ENCODE measurements at places on chromosomes 4 and X.

DNA sequence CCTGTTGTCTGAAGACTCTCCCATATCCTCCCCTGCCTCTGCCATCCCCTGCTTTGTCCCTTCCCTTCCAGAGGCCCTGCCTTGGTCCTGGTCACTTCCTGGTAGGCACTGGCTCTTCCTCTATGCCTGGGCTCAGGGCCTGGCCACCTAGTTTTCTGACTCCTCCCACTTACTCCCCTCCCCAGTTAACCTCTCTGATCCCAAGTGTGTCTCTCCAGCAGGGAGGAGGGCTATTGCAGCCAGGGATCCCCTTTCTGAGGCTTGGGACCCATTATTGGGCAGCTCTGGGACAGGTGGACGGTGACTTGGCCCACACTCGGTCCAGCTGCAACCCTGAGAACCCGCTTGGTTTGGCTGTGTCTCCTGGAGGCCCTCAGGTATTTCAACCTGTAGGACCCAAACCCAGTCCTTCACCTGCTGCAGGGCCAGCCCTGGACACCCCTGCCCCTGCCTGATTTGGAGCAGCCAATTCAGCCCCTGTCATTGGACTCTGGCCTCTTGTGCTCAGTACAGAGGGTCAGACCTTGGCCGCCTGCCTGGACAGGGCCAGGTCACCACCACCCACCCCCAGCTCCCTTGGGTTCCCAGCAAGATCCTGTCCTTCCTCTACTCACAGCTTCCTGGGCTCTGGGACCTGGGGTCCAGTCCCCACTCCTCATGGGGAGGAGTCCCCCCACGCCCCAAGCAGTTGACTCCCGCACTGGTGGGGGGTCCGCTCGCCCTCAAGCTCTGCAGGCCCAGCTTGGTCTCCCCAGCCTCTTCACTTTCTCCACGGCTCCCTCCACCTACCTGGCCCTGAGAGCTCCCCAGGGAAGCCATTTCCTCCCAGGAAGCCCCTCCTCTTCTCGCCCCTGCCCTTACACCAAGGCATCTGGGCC is 1.1 kb upstream of the SH3BP2 start:
- no peak for DNase-seq

GRCh38 chr4:145481164-145481941 is at the start of gene SMAD1:
Gene SMAD1 (plus strand): TSS chr4:145481853. CDS start chr4:145514614, 32,761 bp downstream.
- no peak for DNase-seq

- no peak for DNase-seq
These were observed 166.9 kb upstream of the KLF3 start for GRCh38 chr4:38497121-38497520.

GRCh38 chrX:19555236-19555635 is 39.9 kb upstream of the MAP3K15 start:
- DNase-seq, result no peak

GRCh38 chr4:85067342-85067741 is 100.9 kb upstream of the WDFY3 start:
- DNase-seq, result no peak

GRCh38 chr4:49063670-49064069 is 77.6 kb downstream of the CWH43 start:
- no peak for DNase-seq

- DNase-seq, result no peak
These were observed 230.5 kb downstream of the MGST2 start for GRCh38 chr4:139896091-139896604.

- no peak for DNase-seq
These were observed 43.2 kb downstream of the QDPR start for GRCh38 chr4:17468619-17469221.

DNA sequence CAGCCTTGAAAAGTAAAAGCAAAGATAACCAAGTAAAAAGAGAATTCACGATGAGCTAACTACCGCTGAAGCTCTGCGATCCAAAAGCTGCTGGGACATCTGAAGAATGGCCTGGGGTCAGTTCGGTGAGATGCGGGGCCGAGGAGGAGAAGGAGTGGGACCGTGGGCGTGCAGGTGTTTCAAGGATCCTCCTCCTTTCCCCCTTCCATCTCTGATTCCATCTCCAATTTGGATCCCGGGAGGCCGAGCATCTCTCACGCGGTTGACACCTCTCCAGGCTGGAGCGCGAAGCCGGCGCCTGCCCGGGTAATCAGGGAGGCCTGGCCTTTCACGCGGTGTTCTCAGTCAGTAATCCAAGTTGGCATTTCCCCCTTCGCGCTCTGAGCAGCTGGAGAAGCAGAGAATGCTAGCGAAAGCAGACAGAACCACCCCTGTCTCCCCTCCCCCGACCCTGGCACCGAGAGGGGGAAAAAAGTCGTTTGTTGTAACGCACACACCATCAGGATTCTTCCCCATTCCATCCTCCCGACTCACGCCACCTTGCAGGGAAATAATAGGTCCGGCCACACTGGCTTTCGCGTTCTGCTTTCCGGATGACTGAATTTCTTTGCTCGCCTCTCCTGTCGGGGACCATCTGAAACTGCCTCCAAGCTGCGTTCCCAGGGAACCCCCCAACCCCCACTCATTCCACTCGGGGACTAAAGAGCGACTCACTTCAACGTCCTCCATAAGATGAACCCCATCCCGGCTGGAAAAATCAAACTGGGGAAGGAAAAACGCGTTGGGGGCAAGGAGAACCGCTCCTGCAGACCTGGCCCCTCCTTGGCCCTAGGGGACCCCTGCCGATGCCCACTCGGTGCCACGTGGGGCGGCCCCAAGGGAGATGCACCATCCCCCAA is 6.5 kb downstream of the NEUROG2 start:
- DNase-seq, result no peak

GRCh38 chr4:8099981-8100464 is 58.6 kb downstream of the ABLIM2 start:
- DNase-seq, result no peak

DNA sequence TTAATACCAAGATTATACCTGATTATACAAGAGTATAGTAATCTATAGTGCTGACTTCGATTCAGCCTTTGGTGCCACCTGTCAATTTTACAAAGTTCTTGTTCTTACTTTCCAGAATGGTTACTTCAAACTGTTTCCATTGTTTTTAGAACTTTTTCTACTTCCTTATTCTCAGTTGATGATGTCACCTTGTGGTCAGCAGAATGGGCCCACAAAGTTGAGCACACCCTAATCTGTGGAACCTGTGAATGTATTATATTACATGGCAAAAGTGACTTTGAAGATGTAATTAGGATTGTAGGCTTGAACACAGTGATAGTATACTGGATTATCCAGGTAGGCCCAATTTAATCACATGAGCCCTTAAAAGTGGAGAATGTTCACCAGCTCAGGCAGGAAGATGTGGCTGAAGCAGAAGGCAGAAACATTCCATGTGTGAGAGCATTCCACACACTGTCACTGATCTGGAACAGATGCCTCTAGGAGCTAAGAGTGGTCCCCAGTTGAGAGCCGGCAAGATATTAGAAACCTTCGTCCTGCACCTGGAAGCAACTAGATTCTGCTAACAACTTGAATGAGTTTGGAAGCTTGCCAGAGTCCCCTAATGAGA is 6.3 kb upstream of the SGMS2 start:
- no peak for DNase-seq

DNA sequence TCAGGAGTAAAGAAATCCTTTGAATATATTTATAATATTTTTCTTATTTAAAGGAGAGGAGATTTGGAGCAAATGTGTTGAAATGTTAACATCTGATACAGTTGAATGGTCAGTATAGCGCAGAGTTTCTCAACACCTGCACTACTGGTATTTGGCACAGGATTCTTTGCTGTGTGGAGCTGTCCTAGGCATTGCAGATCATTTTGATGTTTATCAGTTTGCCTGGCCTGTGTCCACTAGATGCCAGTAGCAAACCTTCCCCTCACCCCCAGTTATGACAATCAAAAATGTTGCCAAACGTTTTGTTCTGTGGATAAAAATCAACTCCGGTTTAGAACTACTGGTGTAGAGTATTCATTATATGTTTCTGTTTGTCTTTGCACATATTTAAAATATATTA is 765.3 kb upstream of the SLIT2 start:
- no peak for DNase-seq

DNA sequence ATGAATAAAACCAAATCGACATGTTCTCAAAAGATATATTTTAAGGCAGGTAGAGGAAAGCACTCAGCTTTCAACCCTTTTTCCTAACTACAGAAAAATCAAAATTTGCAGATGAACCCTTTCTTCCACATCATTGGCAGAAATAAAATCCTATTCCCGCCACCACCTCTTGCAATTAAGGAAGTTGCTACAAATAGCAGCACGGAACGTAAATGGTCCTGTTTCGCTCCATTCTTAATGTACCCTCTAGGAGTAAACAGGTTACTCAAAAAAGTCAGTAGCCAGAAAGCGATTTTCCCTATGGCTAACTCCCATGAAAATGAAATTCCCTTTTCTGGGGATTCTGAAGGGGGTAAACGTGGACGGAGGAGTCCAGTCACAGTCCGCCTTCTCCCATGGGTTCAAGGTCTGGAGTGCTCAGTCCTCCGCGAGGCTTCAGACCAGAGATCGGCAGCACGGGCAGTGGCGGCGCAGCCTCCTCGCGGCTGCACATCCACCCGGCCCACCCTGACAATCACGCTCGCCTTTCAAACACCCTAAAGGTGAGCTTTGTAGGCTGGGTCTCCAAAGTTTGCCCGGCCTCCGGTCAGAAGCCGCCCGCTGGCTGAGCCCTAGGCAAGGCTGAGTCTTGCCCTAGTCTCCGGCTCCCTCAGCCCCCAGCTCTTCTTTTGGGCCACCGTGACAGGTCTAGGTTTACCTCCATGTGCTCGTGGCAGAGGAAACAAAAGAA is 1.8 kb downstream of the ATP11C start:
- DNase-seq, result no peak

DNA sequence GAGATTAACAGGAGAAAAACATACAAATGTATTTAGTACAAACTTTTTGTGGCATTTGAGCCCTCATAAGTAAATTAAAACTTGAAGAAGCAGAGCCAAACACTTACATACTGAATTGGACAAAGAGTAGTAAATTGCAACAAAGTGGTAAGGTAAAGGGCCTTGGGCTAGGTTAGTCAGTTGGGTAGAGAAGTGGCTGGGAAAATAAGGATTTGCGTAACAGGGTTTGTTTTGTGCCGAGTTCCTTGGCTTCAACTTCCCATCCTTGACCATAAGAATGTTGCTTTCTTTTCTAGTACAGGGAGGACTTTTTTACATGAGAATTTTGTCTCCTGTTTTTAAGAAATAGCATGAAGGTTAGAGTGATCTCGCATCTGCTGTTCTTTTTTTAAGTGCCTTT is 33.3 kb upstream of the DSPP start:
- DNase-seq, result no peak

DNA sequence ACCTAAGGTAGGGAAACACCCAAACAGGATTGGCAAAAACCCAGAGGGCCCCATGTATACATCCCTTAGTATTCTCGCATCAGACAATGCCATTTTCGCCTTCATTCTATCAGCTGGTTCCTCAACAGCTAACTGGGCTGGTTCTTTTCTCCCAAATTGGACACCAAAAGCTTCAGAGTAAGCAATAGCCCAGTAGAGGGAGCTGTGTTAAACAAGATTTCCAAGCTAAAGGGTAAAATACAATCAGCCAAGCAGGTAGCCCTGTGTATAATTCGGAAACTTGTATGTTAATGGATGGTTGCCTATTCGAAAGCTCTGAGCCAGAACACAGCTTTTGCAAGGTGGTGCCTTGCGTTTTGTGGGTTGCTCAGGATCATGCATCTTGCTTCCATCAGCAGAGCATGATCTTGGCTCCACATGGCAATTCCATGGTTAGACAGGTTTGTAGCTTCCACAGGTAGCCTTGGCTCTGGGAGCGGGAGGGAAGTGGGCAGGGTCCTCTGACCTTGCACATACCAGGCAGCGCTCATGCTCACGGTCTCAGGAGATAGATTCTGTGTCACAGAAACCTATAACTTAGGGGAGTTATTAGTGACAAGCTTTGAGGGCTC is 115.2 kb upstream of the LNX1 start:
- no peak for DNase-seq

GRCh38 chr4:128768373-128768996 is 41.0 kb upstream of the JADE1 start:
- no peak for DNase-seq

DNA sequence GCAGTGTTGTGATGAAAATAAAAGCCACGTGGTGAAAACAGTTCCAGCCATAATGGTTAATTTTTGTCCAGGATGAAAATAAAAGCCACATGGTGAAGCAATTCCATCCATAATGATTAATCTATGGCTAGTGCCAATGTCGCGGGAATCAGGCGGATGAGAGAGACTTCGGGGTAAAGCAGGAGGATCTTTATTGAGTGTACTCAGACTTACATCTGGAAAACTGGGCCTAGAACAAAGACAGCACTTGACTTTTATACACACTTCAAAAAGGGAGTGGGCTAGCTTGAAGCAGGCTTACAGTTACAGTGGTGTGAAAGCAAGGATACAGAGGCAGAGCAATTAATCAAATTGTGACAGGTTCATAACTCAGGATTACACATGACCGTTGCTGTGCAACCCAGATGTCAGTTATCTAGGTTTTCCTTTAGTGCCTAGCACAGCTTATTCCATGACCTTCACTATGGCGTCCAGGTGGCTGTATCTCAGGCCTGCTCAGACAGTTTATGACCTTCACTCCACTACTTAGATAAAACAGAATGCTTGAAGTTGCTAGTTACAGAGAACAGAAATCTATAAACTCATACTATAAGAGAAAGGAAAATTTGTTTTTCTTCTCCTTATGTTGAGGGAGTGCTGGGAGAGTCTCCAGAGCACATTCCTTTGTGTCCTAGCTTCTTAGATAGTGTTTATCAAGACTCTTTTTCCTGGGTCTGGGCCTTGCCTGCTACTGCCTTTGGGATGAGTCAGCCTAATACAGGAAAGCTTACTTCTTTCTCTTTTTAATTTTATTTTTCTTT is 5.9 kb upstream of the PLA2G12A start:
- no peak for DNase-seq

DNA sequence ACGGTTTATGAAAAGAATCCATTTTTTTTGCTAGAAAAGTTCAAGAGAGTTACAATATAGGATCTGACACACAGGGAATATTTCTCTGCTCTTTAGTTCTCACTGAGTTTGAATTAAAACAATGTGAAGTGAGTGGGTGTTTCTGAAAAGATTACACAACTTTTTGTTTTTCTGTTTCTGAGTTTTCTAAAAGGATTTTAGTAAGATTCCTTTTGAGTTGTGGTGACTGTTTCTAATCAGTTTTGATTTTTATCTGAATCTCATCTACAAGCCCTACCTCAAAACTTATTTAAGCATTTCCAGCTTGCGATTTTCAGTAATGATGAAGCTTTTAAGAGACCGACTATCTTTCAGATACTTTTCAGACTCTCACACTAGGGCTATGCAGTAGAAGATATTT is 141.7 kb downstream of the GPAT3 start:
- DNase-seq, result no peak

DNA sequence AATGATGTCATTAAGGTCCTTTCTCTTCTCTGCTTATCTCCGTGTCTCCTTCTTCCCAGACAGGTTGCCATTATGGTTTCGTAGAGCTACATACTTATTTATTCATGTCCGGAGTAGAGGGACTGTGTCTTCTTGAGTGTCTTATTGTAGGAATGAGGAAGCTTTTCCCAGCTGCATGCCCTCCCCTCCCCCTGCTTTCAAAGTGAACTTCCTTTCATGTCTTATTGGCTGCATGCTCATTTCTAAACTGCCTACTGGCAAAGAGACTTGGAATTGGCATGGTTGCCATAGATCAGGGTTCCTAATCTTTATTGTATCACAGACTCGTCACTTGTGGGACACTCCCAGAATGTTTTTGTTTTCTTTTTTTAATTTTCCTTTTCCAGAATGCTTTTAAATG is 15.4 kb downstream of the VAMP7 start:
- DNase-seq, result no peak

Measured in stimulated activated CD8-positive, alpha-beta memory T cell treated with anti-CD3 and anti-CD28 coated beads, Interleukin-7, amount 100 ng/mL, for 1 hour (primary cell).